ENCODE measurements at places on chromosomes 12 and 14. TPM values are rescaled to one million over a fixed set of nuclear protein-coding genes. Genes with fewer than 3 reads are reported as not detected.

- DNase-seq = no peak
These were observed 20.2 kb downstream of the P2RX2 start for GRCh38 chr12:132638541-132639408.

DNA sequence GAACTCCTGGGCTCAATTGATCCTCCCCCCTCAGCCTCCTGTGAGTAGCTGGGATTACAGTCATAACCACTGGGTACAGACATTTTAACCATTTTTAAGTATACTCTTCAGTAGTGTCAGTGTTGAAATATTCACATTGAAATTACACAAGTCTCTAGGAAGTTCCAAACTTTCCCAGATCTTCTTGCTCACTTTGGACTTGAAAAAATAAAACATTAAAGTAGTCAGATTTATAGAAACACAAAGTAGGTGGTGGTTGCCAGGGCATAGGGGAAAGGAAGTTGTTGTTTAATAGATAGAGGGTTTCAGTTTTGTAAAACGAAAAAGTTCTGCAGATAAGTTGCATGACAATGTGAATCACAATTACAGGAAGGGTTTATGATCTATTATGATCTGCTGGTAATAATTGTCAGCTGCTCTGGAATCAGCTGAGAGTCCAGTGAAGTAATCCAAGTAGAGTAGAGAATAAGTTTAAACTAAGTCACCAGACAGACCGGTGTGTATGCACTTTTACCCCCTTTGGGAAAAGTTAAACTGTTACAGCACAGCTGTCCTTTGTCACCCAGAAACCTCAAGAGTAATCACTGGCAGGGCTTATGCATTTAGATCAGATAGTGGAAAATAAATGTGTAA, 27.4 kb downstream of the PCNX1 start:
- no peak for DNase-seq

- peak; percentile 82 for DNase-seq
These were observed 22.6 kb downstream of the OR10G3 start for GRCh38 chr14:21557084-21557901.

DNA sequence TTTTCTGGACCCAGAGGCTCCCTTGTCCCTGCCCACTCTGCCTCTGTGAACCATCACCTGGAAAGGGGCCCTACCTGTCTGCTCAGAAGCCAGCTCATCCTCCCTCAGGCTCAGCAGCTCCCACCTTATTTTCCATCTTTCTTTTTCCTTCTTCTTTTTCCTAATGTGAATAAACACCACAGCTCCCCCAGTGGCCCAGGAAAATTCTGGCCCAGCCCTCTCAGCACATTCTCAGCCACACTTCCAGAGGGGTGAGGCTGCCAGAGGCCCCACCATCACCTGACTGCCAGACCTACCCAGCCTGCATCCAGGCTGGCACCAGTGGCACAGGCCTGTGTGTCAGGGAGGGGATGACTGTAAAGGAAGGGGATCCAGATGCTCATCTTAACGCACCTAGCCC, 23.0 kb downstream of the ZFHX2 start:
- DNase-seq = no peak

GRCh38 chr14:48401321-48401720, 725.9 kb upstream of the MDGA2 start:
- no peak for DNase-seq

GRCh38 chr12:117439531-117440001, 78.1 kb upstream of the NOS1 start:
- DNase-seq = no peak

DNA sequence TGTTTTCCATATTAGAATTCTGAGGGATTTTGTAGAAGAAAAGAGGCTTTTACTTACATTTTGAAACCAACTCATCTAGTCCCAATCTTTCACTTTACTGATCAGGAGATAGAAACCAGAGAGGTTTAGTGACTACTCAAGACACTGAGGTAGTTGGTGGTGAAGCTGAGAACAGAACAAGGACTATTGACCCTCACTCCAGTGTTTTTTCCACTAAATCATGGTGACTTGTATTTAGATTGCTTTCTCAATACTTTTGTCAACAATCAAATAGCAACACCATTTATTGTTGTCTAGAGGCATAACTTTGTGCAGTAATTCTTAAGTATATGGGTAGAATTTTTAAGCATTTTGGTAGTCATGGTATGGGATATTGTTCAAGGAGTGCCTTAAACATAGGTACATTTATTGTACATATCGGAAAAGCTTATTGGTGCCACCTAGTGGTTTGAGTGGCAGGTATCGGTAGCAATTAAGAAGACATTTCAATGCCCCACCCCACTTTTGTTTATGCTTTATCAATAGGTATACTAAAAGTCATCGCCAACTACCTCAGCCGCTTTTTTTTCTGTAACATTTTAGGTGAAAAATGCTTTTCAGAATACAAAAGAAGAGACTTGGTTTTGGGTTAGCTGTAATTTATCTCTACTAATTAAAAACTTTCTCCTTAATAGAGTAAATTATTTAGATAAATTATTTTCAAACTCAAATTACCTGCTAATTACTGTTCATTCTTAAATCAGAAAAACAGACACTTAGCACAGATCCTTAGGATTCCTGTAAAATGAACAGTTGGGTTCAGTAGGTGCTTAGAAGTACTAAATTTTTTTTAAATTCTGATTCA, 47.3 kb upstream of the PAWR start:
- peak; percentile 60 for DNase-seq

DNA sequence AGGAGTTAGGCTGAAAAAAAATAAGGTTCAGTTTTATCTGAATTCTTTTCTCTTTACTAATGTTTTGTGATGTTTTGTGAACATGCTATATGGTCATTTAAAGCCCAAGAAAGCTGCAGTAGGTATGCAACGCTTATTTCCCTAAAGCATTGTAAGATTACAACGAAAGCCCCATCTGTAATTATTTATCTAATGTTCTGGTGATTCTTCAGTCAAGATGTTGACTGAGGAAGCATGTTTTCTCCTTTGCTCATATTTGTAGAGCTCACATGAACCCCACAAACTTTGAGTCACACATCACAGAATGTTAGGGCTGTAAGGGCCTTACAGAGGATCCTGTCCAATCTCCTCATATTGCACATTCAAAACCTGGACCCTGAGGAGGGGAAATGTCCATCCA, 3.2 kb upstream of the TUBA1C start:
- no peak for DNase-seq

- DNase-seq = no peak
These were observed 36.1 kb downstream of the LRFN5 start for GRCh38 chr14:41642789-41643188.

GRCh38 chr12:127282786-127283565, 984.0 kb upstream of the TMEM132C start:
- DNase-seq = no peak

GRCh38 chr12:132056320-132056719, 87.8 kb downstream of the DDX51 start:
- DNase-seq = no peak

DNA sequence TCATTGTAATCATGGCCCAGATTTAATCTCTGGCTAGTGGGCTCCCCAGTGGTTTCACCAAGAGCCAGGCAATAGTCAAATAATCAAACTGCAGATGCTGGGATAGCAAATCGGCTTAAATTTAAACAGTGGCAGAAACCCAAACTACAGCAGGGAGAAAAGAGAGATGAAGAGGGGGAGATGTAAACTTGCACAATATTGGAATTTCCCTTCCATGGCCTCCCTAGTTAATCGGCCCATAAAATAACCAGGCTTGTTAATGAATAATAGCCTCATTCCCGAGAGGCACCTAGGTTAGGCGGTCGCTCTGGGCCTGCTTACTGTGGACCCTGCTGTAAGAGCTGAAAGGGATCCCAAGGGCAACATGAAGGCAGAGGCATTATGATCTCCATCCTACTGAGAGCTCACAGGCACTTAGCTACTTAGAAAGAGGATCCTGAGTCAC, 116.2 kb downstream of the NUAK1 start:
- no peak for DNase-seq

DNA sequence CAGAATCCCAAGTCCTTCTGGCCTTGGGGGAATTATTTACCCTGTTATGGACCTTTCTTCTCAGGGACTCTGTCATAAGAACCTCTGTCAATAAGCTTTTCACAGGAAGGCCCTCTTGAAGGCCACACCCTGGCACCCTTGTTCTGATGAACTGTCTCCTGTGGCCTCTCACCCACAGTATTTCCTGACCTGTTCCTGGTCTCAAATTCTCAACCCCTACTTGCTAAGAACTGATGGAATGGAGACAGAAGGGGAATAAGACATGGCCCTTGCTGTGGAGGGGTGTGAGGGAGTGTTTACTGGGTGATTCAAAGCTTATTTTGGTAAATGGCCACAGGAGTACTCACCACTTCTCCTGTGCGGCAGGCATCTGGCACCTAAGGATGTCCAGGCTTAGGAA, 1082.9 kb downstream of the BCL11B start:
- no peak for DNase-seq

GRCh38 chr14:95667249-95667693, 19.0 kb upstream of the TCL1B start:
- DNase-seq = no peak

DNA sequence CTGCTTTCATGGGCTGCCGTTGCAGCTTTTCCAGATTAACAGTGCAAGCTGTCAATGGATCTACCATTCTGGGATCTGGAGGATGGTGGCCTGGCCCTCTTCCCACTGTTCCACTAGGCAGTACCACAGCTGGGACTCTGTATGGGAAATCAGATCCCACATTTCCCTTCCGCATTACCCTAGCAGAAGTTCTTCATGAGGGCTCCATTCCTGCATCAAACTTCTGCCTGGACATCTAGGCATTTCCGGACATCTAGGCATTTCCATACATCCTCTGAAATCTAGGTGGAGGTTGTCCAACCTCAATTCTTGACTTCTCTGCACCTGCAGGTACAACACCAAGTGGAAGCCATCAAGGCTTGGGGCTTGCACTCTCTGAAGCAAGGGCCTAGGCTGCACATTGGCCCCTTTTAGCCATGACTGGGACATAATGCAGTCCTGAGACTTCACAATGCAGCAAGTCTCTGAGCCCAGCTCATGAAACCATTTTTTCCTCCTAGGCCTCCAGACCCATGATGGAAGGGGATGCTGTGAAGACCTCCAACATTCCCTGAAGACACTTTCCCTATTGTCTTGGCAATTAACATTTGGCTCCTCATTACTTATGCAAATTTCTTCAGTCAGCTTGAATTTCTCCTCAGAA, 863.3 kb downstream of the C12orf50 start:
- DNase-seq = no peak

DNA sequence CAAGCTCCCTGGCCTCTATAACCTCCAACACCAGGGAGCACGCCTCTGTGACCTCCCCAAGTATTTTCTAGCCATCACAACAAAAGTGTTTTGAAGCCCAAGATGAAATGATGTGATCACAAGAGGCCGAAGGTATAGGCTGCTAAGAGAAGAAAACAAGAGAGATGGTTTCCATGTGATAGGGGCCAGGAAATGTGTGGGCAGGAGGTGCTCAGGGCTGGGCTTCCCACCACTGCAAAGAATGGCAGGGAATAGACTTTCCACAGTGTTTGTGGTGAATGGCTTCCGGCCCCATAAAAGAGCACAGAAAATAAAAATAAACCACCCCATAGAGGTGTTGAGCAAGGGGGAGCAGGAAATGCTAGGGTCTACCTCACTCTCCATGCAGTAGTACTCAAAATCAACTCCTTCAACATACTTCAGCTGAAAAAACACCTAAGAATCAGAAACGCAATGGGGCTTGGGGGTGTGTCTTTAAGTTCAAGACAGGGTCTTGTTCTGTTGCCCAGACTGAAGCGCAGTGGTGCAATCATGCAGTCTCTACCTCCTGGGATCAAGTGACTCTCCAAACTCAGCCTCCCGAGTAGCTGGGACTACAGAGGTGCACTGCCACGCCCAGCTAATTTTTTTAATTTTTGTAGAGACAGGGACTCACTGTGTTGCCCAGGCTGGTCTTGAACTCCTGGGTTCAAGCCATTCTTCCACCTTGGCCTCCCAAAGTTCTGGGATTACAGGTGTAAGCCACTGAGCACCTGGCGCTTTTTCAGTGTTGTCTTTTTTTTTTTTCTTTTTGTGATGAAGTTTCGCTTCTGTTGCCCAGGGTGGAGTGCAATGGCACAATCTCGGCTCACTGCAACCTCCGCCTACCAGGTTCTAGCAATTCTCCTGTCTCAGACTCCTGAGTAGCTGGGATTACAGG, 27.1 kb downstream of the DAD1 start:
- DNase-seq = no peak

GRCh38 chr12:65655074-65655493, 169.2 kb upstream of the HMGA2 start:
- DNase-seq = no peak

- DNase-seq = no peak
These were observed 250.9 kb downstream of the C12orf75 start for GRCh38 chr12:105581420-105581819.

- DNase-seq = no peak
These were observed 3.1 kb downstream of the HIF1A start for GRCh38 chr14:61698206-61698980.

The KLRC2 gene
- total RNA-seq = not detected

The KRT2 gene
- total RNA-seq = not detected

The CCDC196 gene
- 0.82 TPM for total RNA-seq

The ACACB gene
- 32.8 TPM for total RNA-seq

The DYNLL1 gene
- 463 TPM for total RNA-seq

The GPRC5D gene
- not detected for total RNA-seq

The ZNF891 gene
- total RNA-seq = 1.3 TPM

The COCH gene
- 0.91 TPM for total RNA-seq

The LPAR5 gene
- 27.0 TPM for total RNA-seq

The PIK3C2G gene
- 0.57 TPM for total RNA-seq

The CBLN3 gene
- 2.0 TPM for total RNA-seq

The SLC5A8 gene
- 0.30 TPM for total RNA-seq

The HOXC6 gene
- total RNA-seq = not detected

Data from colonic mucosa (tissue), 4 donors.